ENCODE measurements at places on chromosomes 6 and 20.

GRCh38 chr6:15841937-15842726 is 179.3 kb upstream of the DTNBP1 start:
- no peak for DNase-seq

DNA sequence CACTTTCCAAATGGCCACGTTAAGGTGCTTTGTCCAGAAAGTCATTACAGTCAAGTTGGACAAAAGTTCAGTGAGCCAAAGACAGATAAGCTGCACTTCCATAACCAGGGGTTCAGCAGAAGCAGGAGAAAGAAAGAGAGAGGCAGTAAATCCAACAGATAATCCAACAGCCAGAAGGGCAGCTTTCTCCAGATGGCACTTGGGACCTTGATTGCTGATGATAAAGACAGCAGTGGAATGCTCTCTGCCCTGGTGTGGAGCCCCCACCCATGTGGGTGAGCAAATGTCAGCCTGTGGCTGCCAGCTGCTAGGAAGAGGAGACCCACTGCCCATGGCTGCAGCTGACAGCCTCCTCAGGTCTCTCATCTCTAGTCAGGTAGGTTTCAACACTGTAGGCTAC is 18.7 kb upstream of the NRSN1 start:
- no peak for DNase-seq

- no peak for DNase-seq
Measured at GRCh38 chr20:41657655-41658054, 39.5 kb upstream of the CHD6 start.

- DNase-seq: no peak
Measured at GRCh38 chr6:11021003-11021402, 23.1 kb downstream of the ELOVL2 start.

DNA sequence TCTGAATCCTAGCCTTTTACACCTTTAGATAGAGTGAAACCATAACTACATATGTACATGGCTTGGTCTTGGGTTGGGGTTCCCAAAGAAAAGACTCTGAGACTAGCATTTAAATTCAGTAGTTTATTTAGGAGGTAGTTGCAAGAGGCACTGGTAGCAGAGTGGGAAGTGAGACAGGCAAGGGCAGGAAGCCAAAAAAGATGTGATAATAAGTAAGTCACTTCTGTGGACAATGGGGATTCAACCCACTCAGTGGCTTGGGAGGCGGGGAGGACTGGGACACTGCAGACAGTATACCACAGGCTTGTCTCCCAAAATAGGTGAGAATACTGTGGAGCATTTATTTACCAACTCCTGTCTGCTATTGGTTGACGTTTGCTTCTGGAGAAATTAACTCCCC is 131.9 kb downstream of the SLC24A3 start:
- no peak for DNase-seq

GRCh38 chr20:62312662-62312977 is 9.8 kb downstream of the ADRM1 start:
- DNase-seq: no peak

DNA sequence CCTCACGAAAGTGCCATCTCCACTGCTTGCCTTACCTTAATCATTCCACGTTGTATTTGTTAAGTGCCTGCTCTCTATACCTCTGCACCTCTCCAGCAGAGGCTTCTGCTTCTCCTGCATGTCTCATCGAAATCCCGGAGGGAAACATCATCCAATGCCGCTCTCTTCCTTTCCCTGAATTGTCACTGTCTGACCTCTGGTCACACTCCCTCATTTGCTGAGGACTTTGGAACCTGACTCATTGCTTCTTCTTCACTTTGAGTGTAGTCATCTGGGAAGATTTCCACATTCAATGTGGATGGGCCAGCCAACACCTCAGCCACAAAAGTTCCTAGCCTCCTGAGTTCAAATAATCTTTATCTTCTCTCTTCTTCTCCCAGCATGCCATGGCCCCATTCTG is 78.9 kb upstream of the BEND6 start:
- no peak for DNase-seq

DNA sequence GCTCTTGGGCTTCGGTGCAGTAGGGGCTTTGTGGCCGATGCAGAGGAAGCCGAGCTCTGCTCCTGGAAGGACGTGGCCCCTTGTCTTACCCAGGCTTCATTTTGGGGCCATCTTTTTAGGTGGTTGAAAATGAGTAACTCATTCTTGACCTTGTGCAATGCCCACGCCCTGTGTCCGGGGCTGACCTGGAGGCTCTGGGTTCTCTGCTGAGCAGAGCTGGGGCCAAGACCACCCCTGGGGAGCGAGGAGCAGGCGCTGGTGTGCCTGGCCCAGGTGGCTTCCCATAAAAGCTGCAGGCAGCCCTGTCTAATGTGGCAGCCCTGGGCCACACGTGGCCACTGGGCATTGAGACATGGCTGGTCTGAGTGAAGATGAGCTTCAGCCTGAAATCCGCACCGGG is 25.7 kb downstream of the NTSR1 start:
- no peak for DNase-seq

DNA sequence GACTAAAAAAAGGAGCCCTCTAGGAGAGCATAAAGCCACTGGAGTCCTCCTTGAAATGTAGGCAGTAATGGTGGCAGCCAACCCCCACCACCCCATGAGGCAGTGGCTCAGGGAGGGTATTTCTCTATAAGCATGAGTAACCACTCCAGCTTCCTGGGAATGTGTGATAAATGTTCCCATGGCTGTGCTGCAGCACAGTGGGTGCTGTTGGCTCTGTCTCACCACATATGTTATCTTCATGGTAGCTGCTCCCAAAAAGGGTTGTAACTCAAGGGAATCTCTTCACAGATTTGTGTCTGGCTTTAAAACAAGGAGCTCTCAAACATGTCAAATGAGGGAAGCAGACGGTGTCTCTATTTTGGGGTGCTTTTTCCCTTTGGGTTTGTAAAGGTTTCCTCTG is 7.5 kb upstream of the PHACTR1 start:
- no peak for DNase-seq
